Activated CD8-positive, alpha-beta memory T cell treated with anti-CD3 and anti-CD28 coated beads for 1 hour (primary cell): ENCODE measurements at places on chromosomes 7 and 10.
A peak's percentile ranks its signal among the peaks of the same experiment; 100 is the strongest.

- no peak for DNase-seq
Measured at GRCh38 chr7:7349156-7349555, 166.8 kb downstream of the C1GALT1 start.

DNA sequence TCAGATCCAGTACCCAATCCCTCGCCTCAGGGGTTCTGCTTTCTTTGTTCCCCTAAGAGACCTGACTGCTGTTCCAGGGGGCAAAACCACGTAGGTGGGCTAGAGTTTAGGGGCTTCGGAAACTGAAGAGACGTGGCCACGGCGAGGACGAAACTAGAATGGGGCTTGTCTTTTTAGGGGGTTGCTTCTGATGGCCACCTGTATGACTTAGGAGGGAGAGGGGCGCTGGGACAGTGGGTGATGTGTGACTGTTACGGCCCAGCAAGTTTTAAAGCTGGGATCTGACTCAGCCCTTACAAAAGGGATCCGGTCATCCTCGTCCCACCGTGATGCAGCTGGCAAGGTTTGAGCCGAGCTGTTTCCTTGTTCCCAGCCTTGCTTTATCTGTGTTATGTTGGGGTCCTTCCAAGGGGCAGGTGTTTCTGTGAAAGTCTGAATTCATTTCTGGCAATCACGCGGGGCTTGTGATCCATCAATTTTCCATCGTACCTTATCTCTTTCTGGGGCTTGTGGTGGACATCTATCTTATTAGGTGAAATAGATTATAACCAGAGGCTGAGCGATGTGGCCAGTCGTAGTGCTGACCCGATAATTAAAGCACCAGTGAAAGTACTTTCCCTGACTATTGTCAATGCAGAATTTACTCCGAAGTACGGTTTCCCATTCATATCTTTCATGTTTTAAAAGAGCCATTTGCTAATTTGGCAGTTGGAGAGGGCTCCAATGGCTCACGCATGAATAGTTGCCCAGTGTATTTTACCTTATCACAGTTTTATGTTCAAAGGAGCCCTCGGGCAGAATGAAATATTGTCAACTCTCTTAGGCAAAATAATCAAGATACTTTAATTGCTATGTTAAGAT, 830 bp downstream of the MET start:
- no peak for DNase-seq

DNA sequence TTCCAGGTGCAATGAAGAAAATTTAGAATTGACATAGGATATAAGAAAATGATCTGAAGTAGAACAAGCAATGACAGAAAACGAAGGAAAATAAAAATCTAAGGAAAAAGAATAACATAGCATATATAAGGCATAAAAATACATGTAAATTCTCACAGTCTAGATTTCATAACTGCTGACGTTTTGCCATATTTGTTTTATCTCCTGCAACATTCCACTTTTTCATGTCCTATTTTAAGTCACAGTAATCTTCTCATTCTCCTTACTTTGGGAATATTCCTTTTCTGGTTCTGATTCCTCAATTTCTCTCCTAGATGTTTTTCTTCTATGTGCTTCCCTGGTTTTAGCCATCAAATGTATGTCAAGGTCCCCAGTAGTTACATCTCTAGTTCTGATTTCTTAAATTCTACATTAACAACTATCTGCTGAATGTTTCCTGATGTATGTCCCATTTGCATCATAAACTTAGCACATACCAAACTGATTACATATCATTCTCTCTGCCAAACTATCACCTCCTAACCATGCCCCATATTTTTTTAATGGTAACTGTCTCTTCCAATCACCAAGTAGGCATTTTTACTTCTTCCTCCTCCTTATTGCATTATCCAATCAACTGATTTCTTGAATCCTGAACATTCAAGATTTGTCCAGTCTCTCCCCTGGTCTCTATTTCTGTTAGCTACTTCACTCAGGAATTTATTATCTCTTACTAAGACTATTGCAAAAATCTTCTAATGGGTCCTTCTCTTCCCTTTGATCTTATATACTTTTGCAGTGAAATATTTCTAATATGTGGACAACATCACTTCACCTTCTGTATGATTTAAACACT, 171.3 kb downstream of the DNAJC1 start:
- DNase-seq = no peak

- no peak for DNase-seq
Measured at GRCh38 chr7:44533301-44534055, 7.7 kb downstream of the NPC1L1 start.

DNA sequence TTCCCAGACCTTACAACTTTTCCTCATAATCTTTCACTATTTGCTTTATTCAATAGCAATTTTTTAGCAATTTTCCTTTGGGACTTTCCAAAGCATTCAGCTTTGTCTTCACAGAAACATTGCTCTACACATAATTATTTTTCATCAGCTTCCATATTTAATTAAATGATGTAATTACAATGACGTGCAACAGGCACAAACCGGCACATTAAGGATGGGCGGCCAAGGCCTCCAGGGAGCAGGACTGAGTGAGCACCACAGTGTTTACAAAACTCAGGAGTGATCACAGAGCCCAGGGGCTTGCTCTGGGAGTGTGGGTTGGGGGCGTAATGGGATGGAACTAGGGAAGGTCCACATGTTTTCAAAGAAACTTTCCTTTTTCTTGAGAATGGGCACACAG, 69.8 kb downstream of the MAD1L1 start:
- no peak for DNase-seq

DNA sequence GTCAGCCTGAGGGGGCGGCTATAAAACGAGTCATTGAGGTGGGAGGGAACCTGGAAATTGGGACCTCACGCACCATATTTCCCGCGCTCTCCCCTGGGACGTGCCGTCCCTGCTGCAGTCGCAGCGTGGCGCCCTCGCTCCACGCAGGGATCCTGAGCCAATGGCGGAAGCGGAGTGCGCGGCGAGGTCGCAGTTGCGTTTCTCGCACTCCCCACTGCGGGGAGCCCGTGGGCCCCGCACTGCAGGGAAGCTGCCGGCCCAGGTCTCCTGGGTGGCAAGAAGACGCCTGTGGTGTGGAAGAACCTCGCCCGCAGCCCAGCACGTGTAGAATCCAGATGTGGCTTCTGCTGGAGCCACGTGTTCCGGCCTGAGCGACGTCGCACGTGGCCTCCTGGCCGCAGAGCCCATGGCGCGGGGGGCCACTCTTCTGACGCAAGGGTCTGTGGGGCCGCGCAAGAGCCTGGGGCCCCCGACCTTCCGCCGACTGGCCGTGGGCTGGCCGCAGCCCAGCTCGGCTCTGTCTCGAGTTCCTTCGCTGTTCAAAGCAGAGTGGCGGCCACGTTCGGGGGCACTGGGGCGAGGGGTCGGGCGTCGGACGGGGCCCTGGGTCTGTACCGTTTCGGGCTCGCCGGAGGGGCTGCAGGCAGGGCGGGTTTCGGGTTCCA, 26.4 kb downstream of the HIF1AN start:
- peak; percentile 55 for DNase-seq

DNA sequence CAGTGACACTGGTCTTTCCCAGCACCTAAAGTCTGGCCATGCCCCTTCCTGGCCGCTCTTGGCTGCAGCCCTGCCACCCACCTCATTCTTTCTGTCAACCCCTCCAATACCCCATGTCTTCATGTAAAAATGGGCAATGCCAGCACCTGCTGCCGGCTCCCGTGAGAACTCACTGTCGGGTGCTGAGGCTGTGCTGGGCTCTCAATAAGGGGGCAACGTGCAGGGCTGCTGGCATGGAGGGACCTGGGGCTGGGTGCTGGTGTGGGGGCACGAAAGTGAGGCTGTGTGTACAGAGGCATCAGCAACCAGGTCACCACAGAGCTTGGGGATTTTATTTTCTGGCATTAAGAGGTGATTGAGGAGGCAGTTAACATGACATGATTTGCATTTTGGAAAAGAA, 65.3 kb downstream of the ALOX5 start:
- no peak for DNase-seq

DNA sequence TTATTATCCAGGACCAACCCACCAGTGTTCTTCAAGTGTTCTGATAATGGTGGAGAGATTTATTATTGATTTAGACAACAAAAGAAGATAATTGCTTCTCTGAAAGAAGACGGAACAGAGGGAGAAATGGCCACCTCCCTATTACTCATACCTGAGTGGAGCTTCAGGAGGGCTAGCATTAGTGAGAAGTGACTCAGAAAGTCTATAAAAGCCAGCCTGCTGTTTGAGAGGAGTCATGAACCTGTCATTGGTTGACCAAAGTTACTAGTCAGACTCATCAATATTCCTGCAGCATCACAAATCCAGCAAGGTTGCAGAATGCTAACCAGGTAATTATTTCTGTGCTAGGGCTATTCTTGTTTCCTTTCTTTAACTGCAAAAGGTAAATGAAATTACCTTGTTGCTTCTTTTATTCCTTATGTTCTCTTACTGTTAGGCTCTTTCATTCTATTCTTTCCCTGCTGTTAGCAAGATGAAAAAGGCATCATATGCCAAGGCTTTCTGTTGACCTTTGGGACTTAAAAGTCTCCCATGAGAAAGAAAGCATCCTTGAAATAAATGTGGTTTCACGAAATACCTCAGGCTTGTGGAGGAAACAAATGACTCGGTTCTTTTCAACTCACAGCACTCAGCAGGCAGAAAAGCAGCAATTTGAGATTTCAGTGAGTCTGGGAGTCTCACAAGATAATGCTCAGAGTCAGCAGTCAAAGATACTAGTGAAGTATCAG, 256.4 kb upstream of the PHYHIPL start:
- no peak for DNase-seq

GRCh38 chr7:22444181-22444971, 55.6 kb downstream of the STEAP1B start:
- DNase-seq = no peak

GRCh38 chr10:15059914-15060313, 16.2 kb downstream of the OLAH start:
- no peak for DNase-seq
